ENCODE measurements at places on chromosomes 3 and 15.

DNA sequence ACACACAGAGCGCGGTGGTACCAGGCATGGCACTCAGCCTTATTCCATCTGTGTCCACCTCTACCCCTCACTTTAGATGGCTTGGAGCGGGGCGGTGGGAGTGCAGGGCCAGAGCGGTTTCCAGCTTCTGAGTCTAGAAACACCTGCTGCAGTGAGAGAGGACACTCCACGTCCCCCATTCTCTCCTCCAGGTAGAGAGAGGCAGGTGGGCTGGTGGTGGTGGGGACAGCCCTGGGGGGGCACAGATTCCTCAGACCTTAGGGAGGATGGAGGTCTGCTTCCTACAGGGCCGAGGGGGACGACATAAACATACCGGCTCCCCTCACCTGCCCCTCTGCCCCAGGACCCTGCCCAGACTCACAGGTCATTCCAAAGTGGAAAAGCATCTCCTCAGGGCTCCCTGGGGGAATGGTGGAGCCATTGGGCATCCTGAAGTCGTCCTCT lies 40.4 kb downstream of the MUC20 start:
- H3K4me3 ChIP-seq, result no peak overlapping the region
- no peaks in the 10 kb centered on the region for H3K36me3 ChIP-seq
- H3K4me1 ChIP-seq, result peaks cover 7% of the 10 kb centered on the region
- no peak overlapping the region for H3K27ac ChIP-seq
- peaks cover 62% of the 10 kb centered on the region for H3K27me3 ChIP-seq
- no peak for DNase-seq

GRCh38 chr15:56367156-56367555 lies 1.9 kb downstream of the TEX9 start:
- H3K27ac ChIP-seq, result no peak overlapping the region
- H3K4me1 ChIP-seq, result peaks cover 16% of the 10 kb centered on the region
- H3K4me3 ChIP-seq, result no peak overlapping the region
- peaks cover 66% of the 10 kb centered on the region for H3K27me3 ChIP-seq
- H3K36me3 ChIP-seq, result no peaks in the 10 kb centered on the region
- no peak for DNase-seq

GRCh38 chr15:57053470-57053869 lies 135.0 kb downstream of the TCF12 start:
- H3K4me3 ChIP-seq, result no peak overlapping the region
- H3K27ac ChIP-seq, result no peak overlapping the region
- peaks cover 52% of the 10 kb centered on the region for H3K4me1 ChIP-seq
- DNase-seq, result no peak

- H3K4me1 ChIP-seq, result peaks cover 4% of the 10 kb centered on the region
- no peak overlapping the region for H3K27ac ChIP-seq
- H3K4me3 ChIP-seq, result no peak overlapping the region
- no peaks in the 10 kb centered on the region for H3K27me3 ChIP-seq
- H3K36me3 ChIP-seq, result no peaks in the 10 kb centered on the region
These were observed 56.9 kb upstream of the PHLDB2 start for GRCh38 chr3:111802163-111802625.

- peak overlapping the region; percentile 99 for H3K27ac ChIP-seq
- no peak for DNase-seq
- H3K4me1 ChIP-seq, result peaks cover 29% of the 10 kb centered on the region
These were observed 829 bp downstream of the RNF7 start for GRCh38 chr3:141738891-141739363.
